ENCODE measurements at places on chromosomes 12 and 14. TPM values are rescaled to one million over a fixed set of nuclear protein-coding genes. Genes with fewer than 3 reads are reported as not detected.

DNA sequence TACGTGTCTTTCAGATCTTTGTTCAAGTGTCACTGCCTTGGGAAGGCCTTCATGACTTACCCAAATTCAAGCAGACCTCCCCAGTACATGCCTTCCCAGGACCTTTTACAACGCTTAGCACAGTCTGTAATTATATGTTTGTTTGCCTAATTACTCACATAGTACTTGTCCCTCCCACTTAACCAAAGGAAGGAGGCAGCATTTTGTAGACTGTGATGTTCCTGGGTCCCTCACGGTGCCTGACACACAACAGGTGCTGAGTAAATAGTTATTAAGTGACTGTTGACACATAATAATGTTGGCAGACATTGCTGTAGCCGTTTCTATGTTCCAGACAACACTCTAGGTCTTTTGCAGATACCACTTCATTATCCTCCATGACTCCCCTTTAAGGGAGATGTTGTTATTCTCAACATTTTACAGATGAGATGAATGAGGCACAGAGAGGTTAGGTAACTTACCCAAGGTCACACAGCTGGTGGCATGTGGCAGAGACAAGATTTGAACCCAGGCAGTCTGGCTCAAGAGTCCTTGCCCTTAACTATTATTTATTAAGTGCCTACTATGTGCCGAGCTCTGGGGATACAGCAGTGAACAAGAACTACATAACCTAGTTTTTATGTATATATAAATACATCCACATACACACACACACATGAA lies 130.7 kb downstream of the PHETA1 start:
- no peak for DNase-seq

CREBL2 gene
- 18.9 TPM for total RNA-seq

C14orf180 gene
- total RNA-seq, result not detected

- no peak for DNase-seq
These were observed 10.0 kb downstream of the MARK3 start for GRCh38 chr14:103395244-103395643.

GRCh38 chr14:73358187-73358586 lies 100.2 kb downstream of the NUMB start:
- no peak for DNase-seq

MYH6 gene
- 0.09 TPM for total RNA-seq

DNA sequence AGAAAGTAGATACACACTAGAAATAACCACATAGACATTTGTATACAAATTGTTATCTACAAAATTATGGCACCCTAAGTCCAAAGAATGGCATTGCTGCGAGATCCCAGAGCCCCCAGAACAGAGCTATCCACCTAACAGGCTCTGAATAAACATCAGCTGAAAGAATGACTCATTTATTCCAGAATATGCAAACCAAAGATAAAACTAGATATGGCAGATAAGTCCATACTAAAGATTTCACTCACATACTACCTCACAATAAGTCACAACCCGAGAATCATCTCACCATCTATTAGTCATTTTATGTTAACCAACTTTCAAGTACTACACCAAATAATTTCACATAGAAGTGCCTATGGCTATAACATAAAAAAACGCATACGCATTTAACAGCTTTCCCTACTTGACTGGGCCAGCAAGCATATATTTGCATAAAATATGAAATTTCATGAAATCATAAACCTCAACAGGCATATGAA lies 5.6 kb downstream of the CNIH1 start:
- no peak for DNase-seq

FRMD6 gene
- total RNA-seq, result 21.8 TPM

- no peak for DNase-seq
These were observed 1182.8 kb downstream of the FLRT2 start for GRCh38 chr14:86712727-86713126.

DNA sequence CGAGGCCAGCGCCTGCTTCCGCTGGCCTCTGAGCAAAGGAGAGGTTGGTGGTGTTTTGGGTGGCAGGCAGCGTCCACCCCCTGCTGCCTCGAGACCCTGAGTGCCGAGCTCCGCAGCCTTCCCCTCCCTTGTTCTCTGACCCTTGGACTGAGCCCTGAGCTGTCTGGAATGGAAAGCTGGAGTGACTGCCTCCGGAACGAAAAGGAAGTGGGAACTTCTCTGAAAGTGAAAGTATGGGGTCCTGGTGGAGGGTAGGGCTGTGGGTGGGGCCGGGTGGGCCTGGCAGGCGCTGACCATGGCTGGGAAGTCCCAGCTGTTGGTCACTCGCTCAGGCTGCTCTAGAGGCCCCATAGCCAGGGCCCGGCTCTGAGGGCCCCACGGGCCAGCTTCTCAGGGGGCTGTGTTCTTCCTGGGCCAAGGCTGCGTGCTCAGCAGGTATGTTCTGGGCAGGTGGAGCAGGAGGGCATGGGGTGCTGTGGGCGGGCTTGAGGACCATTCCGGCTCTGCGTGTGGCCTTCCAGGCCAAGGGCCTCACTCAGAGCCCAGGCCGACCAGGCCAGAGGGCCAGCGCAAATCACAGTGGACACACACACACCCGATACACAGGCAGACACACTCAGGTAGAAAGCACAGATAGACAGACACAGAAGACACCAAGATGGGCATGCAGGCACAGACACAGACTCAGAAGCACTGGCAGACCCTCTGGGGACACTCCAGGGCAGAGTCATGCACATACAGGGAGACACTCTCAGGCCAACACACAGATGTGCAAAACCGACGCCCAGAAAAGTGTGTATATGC lies at the start of gene EXOC3L4:
Gene EXOC3L4, plus strand, starts transcription at position 320 of the 804 bp plus-strand sequence. CDS start 5,495 bp downstream, outside the sequence.
- DNase-seq, result no peak

DNA sequence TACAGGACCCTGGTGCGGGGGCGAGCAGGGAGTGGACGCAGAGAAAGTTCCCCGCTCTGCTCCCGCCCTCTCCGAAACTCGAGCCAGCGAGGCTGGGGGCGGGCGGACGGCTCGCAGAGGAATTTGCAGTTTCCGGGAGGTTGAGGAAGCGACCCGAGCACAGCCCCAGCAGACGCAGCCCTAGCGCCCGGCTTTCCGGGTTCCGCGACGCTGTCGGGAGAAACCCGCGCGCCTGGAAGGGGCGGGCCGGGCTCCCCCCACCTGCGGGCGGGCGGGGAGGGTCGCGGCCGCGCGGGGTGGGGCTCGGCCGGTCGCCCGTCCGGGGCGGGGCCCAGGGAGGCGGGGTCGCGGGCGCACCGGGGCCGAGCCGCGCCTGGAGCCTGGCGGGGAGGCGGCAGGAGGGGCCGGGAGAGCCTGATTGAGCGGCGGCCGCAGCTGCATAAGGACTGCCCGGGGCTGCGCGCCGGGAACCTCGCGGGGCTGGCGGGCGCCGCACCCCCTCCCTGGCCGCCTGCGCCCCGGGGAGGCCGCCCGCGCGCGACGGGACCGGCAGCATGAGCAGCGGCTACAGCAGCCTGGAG lies at the start of gene RASSF3:
Gene RASSF3, plus strand, starts transcription at position 417 of the 581 bp plus-strand sequence. Its CDS starts 138 bp downstream, at position 555.
- DNase-seq, result peak; percentile 85

ADCK1 gene
- 12.8 TPM for total RNA-seq

GRCh38 chr14:54683882-54684794 lies 117.2 kb downstream of the SAMD4A start:
- peak; percentile 69 for DNase-seq

- DNase-seq, result no peak
These were observed 202.0 kb upstream of the AMIGO2 start for GRCh38 chr12:47281667-47282171.

DNA sequence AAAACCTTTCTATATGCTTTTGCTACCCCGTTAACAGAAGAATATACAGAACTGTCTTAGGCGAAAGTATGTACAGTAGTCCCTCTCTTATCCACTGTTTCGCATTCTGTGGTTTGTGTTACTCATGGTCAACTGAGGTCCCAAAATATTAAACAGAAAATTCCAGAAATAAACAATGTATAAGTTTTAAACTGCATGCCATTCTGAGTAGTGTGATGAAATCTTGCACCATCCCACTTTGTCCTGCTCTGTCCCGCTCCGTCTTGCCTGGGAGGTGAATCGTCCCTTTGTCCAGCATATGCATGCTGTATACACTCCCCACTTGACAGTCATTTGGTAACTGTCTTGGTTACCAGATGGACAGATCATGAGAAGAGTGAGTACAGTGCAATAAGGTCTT lies 70.1 kb upstream of the STRN3 start:
- no peak for DNase-seq

DNA sequence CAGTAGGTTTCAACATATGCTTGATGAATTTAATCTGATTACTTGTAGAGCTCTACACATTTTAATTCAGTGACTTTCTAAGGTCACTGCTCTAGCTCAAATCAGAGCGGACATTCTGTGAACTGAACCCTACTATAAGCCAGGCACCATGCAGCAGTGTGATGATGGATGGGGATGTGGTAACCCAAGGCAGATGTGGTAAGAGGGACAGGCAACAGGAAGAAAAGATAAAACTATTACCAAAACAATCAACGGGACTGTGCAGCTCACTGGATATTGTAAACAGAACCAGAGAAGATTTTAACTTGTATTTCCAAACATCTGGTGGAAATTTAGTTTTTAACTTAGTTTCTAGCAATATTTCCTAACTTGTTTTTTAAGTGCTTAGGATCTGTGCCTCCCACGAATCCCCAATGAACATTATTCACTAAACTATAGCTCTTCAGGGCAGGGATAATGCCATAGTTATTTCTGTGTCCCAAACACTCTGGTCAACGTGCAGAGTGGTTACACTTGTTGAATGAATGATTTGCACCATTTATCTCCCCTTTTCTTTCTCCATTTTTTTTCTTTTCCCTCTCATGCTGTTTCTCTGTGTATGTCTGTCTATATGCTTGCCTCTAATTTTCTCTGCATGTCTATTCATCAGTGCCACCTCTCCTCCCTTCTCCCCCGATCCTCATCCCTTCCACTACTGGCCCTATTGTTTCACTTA lies 3.0 kb downstream of the ERO1A start:
- DNase-seq, result no peak

- no peak for DNase-seq
These were observed 113.1 kb downstream of the FBXL14 start for GRCh38 chr12:1481326-1481725.

DNA sequence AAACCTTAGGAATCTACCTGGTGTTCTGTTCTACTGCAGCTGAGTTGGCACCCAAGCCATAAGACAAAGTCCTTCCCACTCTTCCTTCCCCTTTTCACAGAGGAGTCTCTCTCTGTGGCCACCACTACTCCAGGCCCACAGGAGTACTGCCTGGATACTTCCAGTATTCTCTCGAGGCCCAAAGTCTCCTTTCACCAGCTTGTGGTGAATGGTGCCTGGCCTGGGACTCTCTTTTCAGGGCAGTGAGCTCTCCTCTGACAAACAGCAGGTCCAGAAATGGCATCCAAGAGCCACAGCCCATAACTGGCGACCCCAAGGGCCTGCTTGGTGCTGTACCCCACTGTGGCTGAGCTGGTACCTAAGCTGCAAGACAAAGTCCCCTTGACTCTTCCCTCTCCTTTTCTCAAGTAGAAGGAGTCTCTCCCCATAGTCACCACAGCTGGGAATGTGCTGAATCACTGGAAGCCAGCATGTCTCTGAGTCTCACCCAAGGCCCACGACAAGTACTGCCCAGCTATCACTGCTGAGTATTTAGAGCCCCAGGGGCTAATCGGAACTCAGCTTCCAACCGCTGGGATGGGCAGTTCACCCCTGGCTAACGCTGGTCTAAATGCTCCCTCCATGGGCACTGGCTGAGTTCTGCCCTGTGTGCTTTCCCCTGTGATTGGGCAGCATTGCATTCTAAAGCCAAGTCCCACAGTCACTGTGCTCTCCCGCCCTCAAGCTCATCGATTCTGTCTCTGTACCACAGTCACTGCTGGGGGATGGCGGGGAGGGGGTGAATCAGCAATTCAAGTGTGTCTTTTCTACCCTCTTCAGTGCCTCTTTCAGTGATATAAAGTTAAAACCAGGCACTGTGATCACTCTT lies 6.1 kb downstream of the A2ML1 start:
- no peak for DNase-seq

DNA sequence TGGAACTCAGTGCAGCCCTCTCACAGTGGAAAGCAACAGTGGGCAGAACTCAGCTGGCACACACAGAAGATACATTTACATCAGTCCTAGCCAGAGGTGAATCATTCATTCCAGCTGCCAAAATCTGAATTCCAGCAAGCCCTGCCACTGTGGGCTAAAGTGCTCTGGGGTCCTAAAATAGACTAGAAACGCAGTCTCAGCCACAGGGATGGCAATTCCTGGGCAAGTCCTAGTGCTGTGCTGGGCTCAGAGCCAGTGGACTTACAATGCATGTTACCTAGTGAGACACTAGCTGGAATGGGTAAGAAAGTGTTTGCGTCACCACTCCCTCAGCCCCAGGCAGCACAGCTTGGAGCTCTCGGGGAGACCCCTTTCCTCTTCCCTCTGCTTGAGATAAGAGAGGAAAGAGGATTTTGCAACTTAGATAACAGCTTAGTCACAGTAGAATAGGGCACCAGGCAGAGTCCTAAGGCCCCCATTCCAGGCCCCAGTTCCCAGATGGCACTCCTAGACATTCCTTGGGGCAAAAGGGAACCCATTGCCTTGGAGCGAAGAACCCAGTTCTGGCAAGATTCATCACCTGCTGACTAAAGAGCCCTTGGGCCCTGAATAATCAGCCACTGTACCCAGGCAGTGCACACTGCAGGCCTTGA lies 592.9 kb downstream of the FSCB start:
- no peak for DNase-seq

- no peak for DNase-seq
These were observed 134.5 kb upstream of the MED13L start for GRCh38 chr12:116411977-116412376.

CSRP2 gene
- total RNA-seq, result 157 TPM

SLC6A13 gene
- total RNA-seq, result 0.37 TPM

GRCh38 chr12:28217805-28218204 lies 27.5 kb downstream of the CCDC91 start:
- DNase-seq, result no peak

- DNase-seq, result no peak
These were observed 70.3 kb upstream of the STXBP6 start for GRCh38 chr14:25120261-25120660.

GRCh38 chr12:23337213-23337612 lies 612.3 kb downstream of the SOX5 start:
- no peak for DNase-seq

TMEM119 gene
- total RNA-seq, result 0.20 TPM

DNA sequence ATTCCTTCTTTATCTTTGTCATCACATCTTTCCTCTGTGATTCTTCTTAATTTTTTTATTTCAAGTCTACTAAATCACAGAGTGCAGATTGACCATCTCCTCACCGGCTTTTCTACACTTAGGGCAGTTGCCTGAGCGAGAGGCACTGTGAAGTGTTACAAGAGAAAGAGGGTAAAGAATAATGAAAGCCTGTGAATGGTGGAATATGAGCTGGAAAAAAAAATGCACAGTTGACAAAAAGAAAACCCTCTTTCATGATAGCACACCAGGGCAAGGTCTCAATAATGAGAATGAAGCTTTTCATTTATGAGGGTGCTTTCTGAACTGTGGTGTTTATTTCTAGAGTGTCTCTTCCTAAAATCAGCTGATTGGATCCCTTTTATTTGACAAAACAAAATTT lies 106.2 kb upstream of the PDE3A start:
- DNase-seq, result no peak

KSR2 gene
- total RNA-seq, result 2.4 TPM

RNASE7 gene
- not detected for total RNA-seq

TRPV4 gene
- 2.9 TPM for total RNA-seq

DNA sequence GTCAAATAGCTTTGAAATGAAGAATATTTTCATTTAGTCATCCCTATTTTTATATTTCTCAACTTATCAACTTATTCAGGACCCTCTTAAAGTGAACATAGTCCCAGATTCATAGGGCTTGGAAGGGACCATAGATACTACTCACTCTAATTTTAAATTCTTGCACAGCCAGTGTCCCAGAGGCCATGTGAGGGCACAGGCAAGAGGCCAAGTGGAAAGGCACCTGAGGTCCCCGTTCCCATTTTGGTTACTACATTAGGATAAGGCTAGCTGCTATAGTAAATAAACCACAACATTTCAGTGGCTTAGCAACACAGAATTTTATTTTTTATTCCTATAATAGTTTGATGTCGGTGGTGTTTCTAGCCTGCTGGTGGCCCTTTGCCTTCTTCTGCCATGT lies 227.8 kb downstream of the SPTSSA start:
- no peak for DNase-seq

Data from WTC11 (cell line).